Pons (tissue), 1 donor: ENCODE measurements at places on chromosomes 5 and 9.

GRCh38 chr9:129803676-129804060 is 684 bp downstream of the TOR1B start:
- DNase-seq = no peak

- no peak for DNase-seq
Measured at GRCh38 chr5:17395106-17395880, 102.7 kb upstream of the TAF11L2 start.

DNA sequence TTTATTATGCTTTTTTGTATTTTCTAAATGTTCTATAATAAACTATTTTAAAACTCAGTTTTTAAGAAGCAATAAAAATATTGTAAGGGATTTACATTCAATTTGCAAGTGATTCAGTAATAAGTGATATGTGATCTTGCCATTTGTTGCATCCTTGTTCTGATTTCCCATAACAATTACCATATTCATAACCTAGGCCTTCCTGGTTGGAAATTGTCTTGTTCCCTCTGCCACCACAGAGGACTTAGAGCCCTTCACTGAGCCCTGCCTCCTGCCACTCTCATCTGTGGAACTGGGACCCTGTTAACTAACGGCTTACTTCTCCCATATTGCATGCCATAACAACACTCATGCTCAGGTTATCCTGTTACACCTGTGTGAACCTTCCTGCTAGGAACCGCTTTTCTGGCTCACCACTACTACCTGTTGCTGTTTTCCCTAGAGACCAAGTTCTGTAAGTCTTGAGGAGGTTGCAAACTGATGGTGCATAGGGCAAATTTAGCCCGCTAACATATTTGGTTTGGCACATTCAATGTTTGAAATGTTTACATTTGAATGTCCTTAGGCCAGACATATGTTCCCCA is 32.9 kb upstream of the DTWD2 start:
- no peak for DNase-seq

DNA sequence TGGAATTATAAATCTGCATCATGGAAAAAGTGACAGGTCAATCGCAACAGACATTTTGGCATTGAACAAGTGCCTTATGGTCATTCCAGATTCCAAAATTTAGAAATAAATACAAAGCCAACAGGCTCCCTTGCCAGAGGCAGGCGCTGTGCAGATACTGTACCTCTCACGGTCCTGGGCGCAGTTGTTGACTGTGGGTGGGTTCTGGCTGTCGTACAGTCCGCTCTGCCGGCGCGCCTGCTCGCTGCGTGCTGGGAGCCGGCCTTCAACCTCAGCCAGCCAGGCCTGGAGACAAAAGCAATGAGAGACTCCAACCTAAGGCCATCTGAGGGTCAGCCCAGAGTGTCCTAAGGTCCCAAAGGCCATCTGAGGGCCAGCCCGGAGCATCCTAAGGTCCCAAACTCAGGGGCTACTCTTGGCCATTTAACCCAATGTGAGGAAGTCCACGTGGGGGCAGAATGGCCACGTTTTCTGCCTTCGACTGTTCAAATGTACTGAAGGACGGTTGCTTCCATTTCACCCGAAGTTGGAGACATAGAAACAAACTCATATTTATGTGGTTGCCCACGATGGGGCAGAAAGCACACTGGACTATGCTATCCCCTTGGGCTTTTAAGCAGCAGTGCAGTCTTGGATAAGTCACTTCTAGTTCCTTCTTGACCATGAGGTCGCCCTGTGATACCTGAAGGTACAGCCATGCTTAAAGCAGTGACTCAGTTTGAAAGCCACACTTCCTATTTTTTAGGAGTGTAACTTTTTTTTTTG is 65.2 kb downstream of the USP20 start:
- no peak for DNase-seq

GRCh38 chr5:5531371-5531770 is 108.9 kb downstream of the ICE1 start:
- no peak for DNase-seq

- DNase-seq = no peak
Measured at GRCh38 chr5:124961521-124961920, 215.1 kb upstream of the ZNF608 start.

- no peak for DNase-seq
Measured at GRCh38 chr9:120926397-120926928, at the start of gene TRAF1. TRAF1 (minus strand) TSS chr9:120926796; CDS start chr9:120926075, 721 bp downstream.

GRCh38 chr9:111037356-111037707 is 938 bp downstream of the LPAR1 start:
- DNase-seq = peak; percentile 50

GRCh38 chr5:1111241-1111726 is 579 bp downstream of the SLC12A7 start:
- no peak for DNase-seq

DNA sequence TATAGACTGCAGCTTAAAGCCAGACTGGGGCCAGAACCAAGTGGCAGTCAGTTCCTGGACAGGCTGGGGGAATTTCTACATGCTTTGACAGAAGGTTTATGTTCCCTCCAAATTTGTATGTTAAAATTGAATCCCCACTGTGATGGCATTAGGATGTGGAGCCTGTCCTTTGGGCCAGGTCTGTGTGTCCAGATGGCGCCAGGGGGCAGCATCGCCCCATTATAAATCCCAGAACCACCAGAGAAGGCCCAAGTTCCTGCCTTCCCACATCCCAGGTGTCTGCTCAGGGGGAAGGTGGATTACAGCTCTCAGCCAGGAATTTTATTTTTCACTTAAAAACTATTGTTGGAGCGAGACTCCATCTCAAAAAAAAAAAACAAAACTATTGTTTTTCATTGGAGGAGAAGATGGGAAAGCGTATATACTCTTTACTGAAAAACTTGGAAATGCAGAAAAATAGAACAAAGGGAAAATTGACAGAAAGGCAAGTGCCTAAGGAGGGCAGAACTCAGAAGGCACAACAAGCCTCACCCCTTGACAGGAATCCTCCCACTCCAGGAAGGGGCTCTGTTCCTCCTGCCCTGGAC is 5.0 kb downstream of the IL3 start:
- DNase-seq = no peak

GRCh38 chr5:109160468-109160867 is 249.3 kb downstream of the PJA2 start:
- DNase-seq = no peak

GRCh38 chr5:97489010-97489840 is 306.2 kb upstream of the RIOK2 start:
- DNase-seq = no peak

- DNase-seq = no peak
Measured at GRCh38 chr5:172858511-172858989, 24.5 kb downstream of the ERGIC1 start.

GRCh38 chr9:23686257-23686656 is 139.8 kb downstream of the ELAVL2 start:
- DNase-seq = no peak

GRCh38 chr5:132275367-132276220 is 18.1 kb downstream of the PDLIM4 start:
- no peak for DNase-seq

- no peak for DNase-seq
Measured at GRCh38 chr5:67813877-67814539, 401.5 kb upstream of the PIK3R1 start.

GRCh38 chr9:69009708-69010107 is 4.2 kb downstream of the PRKACG start:
- DNase-seq = no peak

GRCh38 chr5:74272831-74273451 is 367.6 kb downstream of the ENC1 start:
- DNase-seq = no peak

DNA sequence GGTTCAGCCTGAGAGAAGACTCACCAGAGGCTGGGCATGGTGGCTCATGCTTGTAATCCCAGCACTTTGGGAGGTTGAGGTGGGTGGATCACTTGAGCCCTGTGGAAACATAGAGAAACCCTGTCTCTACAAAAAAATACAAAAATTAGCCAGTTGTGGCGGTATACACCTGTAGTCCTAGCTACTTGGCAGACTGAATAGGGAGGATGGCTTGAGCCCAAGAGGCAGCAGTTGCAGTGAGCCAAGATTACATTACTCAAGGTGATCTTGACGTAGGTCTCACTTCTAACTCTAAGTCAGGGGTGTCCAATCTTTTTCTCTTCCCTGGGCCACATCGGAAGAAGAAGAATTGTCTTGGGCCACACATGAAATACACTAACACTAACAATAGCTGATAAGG is 16.2 kb upstream of the ATP6V1G1 start:
- DNase-seq = no peak

GRCh38 chr5:39622281-39622680 is 197.5 kb upstream of the DAB2 start:
- DNase-seq = no peak

GRCh38 chr5:73314395-73315257 is 134.0 kb downstream of the FOXD1 start:
- DNase-seq = no peak

GRCh38 chr5:73792687-73793320 is 166.8 kb downstream of the ARHGEF28 start:
- DNase-seq = peak; percentile 71

- no peak for DNase-seq
Measured at GRCh38 chr9:115157245-115157674, 39.3 kb upstream of the TNC start.

- DNase-seq = no peak
Measured at GRCh38 chr9:72407114-72407513, 42.1 kb upstream of the ZFAND5 start.

- no peak for DNase-seq
Measured at GRCh38 chr9:73133921-73134407, 17.7 kb upstream of the ANXA1 start.

- peak; percentile 90 for DNase-seq
Measured at GRCh38 chr9:99259231-99259918, 37.3 kb downstream of the SEC61B start.

GRCh38 chr9:136117291-136117915 is 1.3 kb downstream of the TMEM250 start:
- no peak for DNase-seq

GRCh38 chr9:123511326-123512277 is 155.6 kb downstream of the CRB2 start:
- DNase-seq = peak; percentile 61

DNA sequence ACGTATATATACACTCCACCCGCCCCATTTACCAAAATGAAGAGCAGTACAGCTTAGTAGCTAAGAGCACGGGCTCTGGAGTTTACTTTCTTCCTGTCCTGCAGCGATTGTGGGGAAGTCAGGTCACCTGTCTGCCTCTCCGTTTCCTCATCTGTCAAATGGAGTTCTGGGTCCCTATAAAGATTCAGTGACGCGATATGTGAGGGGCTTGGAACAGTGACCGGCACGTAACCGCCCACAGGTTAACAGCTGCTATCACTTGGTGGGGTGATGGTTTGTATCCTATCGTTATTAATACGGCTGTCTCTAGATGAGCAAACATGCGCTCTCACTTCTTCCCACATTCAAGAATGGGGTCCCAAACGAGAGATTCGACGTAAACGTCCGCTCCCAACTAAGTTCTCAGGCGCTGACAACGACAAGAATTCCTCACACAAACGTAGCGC is 426 bp downstream of the FAM114A2 start:
- DNase-seq = peak; percentile 24

- DNase-seq = no peak
Measured at GRCh38 chr9:105539452-105539851, 18.5 kb upstream of the FKTN start.

- DNase-seq = no peak
Measured at GRCh38 chr5:72185496-72186329, 78.4 kb downstream of the MAP1B start.

GRCh38 chr5:73454379-73455036 is 5.9 kb upstream of the FOXD1 start:
- DNase-seq = peak; percentile 49

- no peak for DNase-seq
Measured at GRCh38 chr5:170219615-170220014, 13.2 kb upstream of the C5orf58 start.

DNA sequence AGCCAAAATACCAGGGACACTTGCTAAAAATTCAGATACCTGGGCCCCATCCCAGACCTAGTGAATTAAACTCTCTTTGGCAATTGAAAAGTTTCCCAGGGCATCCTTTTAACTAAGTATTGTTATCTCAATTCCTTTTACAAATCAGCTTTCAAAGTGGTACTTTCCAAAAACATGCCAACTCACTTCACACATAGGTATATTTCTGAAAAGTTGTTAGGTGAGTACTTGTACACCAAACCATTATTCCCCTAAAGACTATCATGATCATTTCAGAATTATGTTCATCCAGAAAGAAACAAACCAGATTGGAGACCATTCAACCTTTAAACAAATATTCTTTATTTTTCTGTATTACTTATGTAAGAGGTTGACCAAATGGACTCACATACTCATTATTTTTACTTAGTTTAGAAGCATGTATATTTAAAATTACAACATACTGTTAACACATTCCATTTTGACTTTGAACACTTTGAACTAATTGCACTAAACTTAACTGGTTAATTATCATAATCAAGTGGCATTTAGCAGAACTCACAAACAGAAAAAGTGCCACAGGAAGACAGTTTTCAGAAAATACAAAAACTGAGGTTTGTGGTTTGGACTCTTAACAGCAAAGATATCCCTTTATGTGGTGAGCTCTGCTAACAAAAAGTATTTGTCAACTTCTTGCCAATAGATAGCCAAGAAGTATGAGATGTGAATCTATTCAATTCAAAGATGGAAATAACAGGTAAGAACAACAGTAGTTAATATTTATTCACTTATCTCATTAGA is 40.7 kb downstream of the KIAA0825 start:
- no peak for DNase-seq

GRCh38 chr9:2285416-2286332 is 270.5 kb downstream of the SMARCA2 start:
- DNase-seq = no peak

- DNase-seq = no peak
Measured at GRCh38 chr5:59091965-59092364, 509.1 kb downstream of the RAB3C start.

DNA sequence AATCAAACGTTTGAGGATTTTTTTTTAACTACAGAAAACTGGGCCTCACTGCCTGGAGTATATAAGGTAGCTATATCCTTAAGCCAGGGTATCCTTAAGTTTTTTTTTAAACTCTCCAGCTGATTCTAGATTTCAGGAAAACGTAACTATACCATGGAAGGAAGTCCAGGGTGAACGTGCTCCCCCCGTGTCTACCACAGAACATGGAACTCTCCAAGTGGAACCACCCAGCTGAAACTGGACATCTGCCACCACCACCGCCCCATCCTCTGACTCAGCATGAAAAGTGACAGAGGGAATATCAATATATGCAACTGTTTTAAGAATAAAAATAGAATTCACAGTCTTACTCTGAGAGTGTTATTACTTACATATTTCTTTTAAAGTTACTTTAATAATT is 61.3 kb downstream of the DROSHA start:
- no peak for DNase-seq

GRCh38 chr9:38009035-38009501 is 60.0 kb downstream of the SHB start:
- DNase-seq = no peak

- no peak for DNase-seq
Measured at GRCh38 chr5:87735923-87736322, 323.2 kb upstream of the CCNH start.

GRCh38 chr5:25033658-25034057 is 388.9 kb upstream of the CDH10 start:
- no peak for DNase-seq

GRCh38 chr5:139212906-139213305 is 14.7 kb upstream of the SIL1 start:
- no peak for DNase-seq

GRCh38 chr9:37407468-37407867 is 15.0 kb upstream of the GRHPR start:
- DNase-seq = no peak
